ENCODE measurements at places on chromosomes 7 and 10.

- no peak for DNase-seq
Observed at GRCh38 chr7:78636727-78637126, 816.7 kb downstream of the MAGI2 start.

DNA sequence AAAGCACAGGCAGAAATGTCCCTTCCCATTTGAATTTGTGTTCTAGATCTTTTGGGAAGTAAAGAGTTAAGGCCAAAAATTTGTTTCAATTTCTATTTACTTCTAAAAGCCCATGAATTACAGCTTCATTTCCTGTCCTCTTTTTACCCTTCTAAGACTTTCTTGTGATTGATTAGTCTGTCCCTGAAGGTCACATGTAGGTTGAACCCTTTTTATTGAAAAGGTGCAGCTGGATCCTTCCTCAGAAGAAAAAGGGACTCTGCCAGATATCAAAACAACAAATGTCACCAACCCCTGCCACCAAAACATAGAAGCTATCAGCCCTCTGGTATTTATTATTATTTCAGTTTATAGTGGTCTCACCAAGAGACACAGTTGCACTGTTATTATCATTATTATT lies 424.9 kb upstream of the DPP6 start:
- no peak for DNase-seq

DNA sequence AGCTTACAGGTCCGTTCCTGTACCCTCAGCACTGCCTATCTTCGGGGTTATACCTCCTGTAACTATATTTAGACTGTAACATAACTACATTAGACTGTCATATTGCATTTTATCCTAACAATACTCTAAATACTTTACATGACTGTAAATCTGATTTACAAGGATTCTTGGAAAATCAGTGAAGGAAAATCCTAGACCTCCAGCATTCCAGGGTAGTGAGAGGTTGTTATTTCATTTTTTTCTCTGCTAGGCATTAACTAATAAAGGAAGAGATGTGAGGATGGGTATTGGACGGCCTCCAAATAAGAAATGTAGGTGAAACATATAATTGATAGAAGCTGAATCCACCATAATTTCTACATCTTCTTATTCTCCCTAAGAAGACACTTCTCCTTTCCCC lies 569.4 kb downstream of the CALN1 start:
- no peak for DNase-seq

- no peak for DNase-seq
Observed at GRCh38 chr10:95133997-95134396, 60.0 kb upstream of the ACSM6 start.
